Upper lobe of left lung (tissue), 6 donors: ENCODE measurements at places on chromosomes 11 and 22. TPM values are rescaled to one million over a fixed set of nuclear protein-coding genes. Genes with fewer than 3 reads are reported as not detected.

DNA sequence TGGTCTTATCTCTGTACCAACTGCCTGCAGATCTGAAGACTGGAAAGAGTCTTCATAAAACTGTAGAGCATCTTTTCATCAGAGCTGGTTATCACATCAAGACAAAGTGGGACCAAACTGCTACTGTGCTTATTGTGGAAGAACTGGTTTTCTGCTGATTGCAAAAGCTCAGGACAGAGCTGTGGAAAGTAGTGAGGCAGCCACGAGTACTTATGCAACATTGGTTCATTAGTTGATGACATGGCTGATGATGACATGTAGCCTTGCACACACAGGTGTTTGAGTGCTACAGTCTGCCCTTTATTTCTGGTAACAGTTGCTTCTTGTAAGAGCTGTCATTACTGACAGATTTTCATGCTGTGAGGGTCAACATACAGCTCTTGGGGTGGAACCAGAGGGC, 185.4 kb upstream of the GUCY1A2 start:
- DNase-seq, result no peak

DNA sequence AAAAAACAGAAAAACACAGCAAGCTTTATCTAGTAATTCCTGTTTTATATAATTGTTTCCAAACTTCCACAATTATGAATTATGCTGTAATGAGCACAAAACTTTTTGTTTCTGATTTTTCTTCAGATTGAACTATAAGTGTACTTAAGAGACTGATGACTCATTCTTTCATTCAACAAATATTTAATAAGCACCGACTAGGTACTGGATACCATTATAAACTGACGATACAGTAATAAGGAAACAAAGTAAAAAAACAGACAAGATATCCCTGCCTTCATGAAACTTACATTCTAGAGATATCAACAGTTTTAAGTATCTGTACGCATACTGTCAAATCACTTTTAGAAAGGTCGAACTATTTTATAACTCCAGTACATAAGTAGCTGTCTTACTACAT, 78.6 kb downstream of the ME3 start:
- no peak for DNase-seq

GRCh38 chr11:81942646-81943045, 791.0 kb downstream of the FAM181B start:
- DNase-seq, result no peak

DNA sequence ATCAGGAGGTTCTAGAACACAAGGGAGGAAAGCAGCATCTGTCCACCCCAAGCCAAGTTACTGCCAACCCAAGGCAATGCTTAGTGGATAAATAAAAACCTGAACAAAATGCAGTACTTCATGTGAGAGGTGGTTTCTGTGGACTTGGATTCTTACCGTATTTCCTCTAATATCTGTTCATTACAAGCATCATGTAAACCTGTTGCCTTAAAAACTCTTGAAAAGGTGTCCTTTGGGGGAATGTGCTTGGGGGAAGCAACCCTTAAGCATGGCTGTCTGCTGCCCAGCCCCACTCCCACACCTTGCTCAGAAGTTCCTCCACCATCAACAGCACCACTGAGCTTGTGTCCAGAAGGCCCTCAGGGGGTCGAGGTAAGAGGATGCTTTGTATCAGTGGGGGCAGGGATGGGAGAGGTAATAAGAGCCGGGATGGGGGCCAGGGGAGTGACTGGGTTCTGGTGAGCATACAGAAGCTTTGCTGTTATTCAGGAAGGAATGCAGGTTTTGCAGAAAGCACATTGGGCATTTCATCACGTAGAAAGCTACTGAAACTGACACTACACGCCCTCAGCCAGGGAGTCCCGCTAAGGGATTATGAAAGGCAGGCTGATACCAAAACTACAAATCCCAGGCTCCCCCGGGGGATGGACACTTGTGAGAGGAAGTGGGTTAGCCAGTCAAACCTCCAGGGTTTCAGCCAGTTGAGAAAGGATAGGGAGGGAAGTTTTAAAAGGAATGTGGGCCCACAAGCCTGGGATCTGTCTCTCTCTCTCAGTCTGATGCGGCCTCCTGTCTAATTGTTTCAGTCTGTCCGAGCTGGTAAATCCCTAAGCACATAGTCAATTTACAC, 52.0 kb downstream of the KCNJ1 start:
- no peak for DNase-seq

GRCh38 chr22:40326905-40327735, 19.2 kb upstream of the ADSL start:
- DNase-seq, result no peak

DNA sequence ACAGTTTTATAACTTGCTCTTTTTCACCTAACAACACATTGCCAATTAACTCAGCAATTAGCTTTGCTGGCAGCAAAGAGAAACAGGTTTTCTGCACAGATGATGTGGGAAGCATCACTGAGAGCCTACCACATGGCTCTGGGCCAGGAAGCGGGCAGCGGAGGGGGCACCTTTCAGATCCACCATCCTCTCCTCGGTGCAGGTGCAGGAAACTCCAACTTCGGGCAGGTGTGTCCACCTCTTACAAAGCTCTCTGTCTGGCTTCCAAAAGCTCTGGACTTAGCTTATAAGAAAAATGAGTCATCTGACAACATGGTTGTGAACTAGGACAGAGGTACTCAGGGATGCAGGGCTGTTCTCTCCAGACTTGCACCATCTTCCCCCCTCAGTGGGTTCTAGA, 77.0 kb downstream of the RPS6KA4 start:
- DNase-seq, result no peak

- no peak for DNase-seq
These were observed 33.5 kb upstream of the TXNRD2 start for GRCh38 chr22:19974935-19975706.

GRCh38 chr11:9571071-9571762, 2.3 kb upstream of the WEE1 start:
- DNase-seq, result no peak

DNA sequence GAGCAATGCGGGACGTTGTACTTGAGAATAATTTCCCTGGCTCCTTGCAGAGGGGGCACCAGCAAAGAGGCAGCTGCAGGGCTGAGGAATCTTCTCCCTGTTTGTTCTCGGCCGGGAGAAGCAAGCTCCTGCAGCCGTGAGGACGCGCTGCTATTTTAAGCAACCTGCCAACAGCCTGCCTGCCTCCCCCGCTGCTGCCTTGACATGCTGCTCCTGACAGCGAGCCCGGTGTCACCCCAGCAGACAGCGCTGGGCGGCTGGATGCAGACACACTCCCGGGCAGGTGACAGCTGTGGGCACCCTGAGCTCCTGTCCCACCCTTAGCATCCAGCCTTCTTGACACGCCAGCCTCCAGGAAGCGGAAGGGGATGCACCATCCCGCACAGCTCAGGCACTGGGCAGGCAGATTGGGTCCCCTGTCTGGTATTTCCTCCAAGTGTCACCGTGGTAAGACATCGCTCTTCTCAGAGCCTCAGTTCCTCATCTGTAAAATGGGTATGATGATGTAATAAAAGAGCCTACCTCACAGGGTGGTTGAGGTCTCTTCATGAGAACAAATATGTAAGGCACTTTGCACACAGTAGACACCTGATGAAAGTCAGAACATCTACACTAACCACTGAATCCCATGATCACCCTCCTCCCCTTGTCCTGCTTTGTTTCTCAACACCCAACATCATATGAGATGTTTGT, 530.6 kb downstream of the MN1 start:
- peak; percentile 64 for DNase-seq

- DNase-seq, result no peak
These were observed 81.3 kb upstream of the TP53I11 start for GRCh38 chr11:45031912-45032519.

GRCh38 chr11:87942786-87943185, 232.5 kb downstream of the RAB38 start:
- no peak for DNase-seq

DNA sequence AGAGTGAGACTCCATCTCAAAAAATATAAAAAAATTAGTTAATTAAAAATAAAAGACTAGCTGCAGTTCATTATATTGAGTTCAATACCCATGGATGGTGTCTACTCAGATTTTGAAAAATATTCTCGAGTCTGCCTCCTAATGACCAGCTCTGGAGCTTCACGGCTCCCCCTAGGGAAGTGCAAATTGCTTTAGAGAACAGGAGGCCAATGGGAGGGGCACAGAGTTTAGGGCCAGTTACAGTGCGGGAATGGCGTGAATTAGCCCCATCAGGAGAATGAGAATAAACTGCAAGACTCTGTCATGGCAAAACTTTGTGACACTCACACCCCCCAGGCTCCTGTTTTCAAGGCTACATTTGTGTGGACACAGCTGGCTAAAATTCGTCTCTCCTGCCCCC, 4.6 kb downstream of the FGF4 start:
- no peak for DNase-seq

- no peak for DNase-seq
These were observed 122.8 kb downstream of the HIPK3 start for GRCh38 chr11:33379947-33380346.

- no peak for DNase-seq
These were observed 24.9 kb downstream of the SREBF2 start for GRCh38 chr22:41857860-41858199.

- no peak for DNase-seq
These were observed 10.8 kb upstream of the TECTA start for GRCh38 chr11:121090145-121090721.

DNA sequence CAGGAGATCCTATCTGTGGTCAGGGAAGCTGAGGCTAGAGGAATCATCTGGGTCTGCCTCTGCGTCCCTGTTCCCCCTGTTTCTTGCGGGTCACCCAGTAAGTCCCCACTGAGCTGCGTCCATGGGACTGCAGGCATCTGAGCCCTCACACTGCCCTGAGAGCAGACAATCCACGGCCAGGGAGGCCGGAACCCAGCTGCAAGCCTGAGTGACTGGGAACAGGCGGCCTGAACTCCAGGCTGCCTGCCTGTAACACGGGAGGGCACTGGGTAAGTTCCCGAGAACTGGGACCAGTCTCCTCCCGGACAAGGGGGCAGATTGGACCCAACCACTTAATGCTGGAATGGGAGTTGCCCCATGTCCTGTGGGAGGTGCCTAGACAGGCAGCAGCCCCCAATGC, 727.4 kb downstream of the BRD1 start:
- DNase-seq, result no peak

- peak; percentile 9 for DNase-seq
These were observed 279.1 kb downstream of the BRD1 start for GRCh38 chr22:49548356-49549202.

GRCh38 chr11:65592858-65593517, 2.6 kb downstream of the KCNK7 start:
- peak; percentile 83 for DNase-seq

DNA sequence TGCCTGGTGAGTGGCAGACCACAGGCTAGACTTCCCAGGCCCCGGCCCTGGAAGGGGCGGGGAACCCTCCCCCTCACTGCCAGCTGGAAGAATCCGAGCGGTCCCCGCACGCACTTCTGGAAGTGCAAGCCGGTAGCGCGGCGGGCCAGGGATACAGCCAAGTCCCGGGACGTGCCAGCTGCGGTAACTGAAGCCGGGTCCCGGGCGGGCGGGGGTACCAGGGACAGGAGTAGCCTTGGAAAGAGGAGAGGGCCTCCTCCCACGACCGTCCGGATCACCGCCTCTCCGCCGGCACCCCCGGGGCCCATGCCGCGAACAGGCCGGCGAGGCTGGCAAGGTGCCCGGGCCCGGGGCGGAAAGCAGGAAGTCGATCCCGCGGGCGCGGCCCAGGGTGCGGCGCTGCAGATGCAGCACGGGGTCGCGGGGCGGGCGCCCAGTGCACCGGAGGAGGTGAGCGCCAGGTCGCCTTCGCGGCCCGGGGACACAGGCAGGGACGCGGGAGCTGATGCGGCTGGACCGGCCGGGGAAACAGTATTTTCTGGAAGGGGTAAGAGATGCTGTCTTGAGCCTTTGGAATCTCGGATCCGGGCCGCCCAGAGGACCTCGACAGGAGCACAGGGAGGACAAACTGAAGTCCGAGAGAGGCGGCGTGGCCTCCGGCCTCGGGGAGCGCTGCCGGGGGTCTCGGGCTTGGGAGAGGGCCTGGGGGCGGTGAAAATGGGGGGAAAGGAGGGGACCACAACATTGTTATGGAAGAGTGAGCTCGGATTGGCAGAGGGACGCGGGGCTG, 783 bp upstream of the SLC35C1 start:
- peak; percentile 92 for DNase-seq

- no peak for DNase-seq
These were observed 102.4 kb downstream of the WT1 start for GRCh38 chr11:32332990-32333319.

GRCh38 chr11:5092821-5093585, 23.6 kb downstream of the OR52E1 start:
- no peak for DNase-seq

DNA sequence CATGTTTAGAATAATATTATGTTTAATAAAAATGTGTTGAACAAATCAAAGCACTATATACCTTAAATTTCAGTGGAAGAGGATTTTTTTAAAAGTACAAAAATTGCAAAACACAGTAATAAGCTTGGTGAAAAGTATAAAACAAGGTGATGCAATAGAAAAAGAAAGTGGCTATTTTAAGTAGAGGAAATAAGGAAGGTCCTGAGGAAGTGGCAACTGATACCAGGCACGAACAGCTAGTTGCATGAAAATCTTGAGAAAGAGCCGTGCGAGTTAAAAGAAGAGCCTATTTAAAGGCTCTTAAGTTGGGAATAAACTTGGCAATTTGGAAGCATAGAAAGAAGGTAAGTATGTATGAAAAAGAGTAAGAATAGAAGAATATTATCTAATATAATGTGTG, 1679.3 kb downstream of the LRRC4C start:
- DNase-seq, result no peak

The TMEM134 gene
- total RNA-seq, result 102 TPM

The SLC6A5 gene
- not detected for total RNA-seq

The MYEOV gene
- total RNA-seq, result not detected

The LRRC32 gene
- 41.3 TPM for total RNA-seq

The C11orf58 gene
- 103 TPM for total RNA-seq

The CREB3L1 gene
- 39.5 TPM for total RNA-seq

The GTSE1 gene
- 0.89 TPM for total RNA-seq

The C11orf16 gene
- total RNA-seq, result 13.6 TPM

The OR52H1 gene
- 0.55 TPM for total RNA-seq

The RPL3 gene
- 1,685 TPM for total RNA-seq

The MFRP gene
- not detected for total RNA-seq

The SHANK3 gene
- total RNA-seq, result 65.9 TPM

The ALDH3B1 gene
- 186 TPM for total RNA-seq

The C11orf86 gene
- total RNA-seq, result not detected

The TRPC6 gene
- total RNA-seq, result 21.4 TPM

The RIC3 gene
- total RNA-seq, result 12.4 TPM

The SYT7 gene
- total RNA-seq, result 2.1 TPM

The CD248 gene
- total RNA-seq, result 2.0 TPM

The MUC6 gene
- not detected for total RNA-seq

The CFAP300 gene
- total RNA-seq, result 5.1 TPM

The JHY gene
- 20.9 TPM for total RNA-seq

The KDELR3 gene
- 9.7 TPM for total RNA-seq

The TYR gene
- not detected for total RNA-seq
